HCT116 (cell line): ENCODE measurements at places on chromosomes 2 and 18.

- DNase-seq = no peak
These were observed 78.3 kb downstream of the MBP start for GRCh38 chr18:77054288-77054605.

DNA sequence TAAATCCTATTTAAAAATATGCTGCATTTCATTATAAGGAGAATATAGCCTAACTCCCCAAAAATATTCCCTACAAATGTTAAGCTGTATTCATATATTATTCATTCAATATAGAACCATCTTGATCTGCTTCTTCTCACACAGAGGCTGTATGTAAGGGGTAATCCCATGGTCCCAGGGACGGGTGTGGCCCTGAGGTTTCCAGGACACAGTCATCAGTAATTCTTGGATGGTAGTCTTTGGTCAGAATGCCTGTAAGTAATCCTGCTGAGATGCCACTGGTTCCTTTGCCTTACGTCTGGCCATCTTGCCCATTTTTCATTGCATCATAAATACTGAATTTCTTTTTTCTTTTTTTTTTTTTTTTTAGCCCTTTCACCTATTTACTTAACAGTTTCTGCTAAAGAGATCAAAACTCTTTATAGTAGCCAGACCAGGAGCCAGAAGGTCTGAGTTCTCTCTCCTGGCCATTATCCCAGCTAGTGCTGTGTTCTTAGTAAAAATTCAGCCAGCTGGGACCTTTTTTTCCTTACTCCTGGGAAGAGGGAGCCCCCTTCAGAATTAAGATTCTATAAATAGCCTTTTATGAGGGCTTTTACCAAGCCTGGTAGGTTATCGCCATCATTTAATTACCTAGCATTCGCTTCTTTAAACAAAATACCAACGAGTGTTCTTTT lies 134.9 kb downstream of the SOX11 start:
- DNase-seq = no peak

GRCh38 chr18:34115409-34116081 lies 109.2 kb downstream of the NOL4 start:
- no peak for DNase-seq

GRCh38 chr2:649426-650342 lies 27.5 kb downstream of the TMEM18 start:
- DNase-seq = no peak

- no peak for DNase-seq
These were observed 279.6 kb downstream of the TXNL1 start for GRCh38 chr18:56358608-56359280.
